ENCODE measurements at places on chromosomes 6 and 20. TPM values are rescaled to one million over a fixed set of nuclear protein-coding genes. Genes with fewer than 3 reads are reported as not detected.

Gene RTF2
- 82.5 TPM for total RNA-seq

Gene DTNBP1
- total RNA-seq = 15.5 TPM

Gene SLC17A1
- not detected for total RNA-seq

Gene ULBP2
- 0.51 TPM for total RNA-seq

Gene C20orf204
- 2.7 TPM for total RNA-seq

Gene CD24
- not detected for total RNA-seq

Gene DST
- 1.7 TPM for total RNA-seq

Gene SOBP
- total RNA-seq = 1.0 TPM

Gene GMDS
- total RNA-seq = 33.4 TPM

Gene OSBPL2
- 24.5 TPM for total RNA-seq

Gene HEY2
- total RNA-seq = 0.09 TPM

Gene ANKRD66
- total RNA-seq = not detected

Gene SUPT3H
- 17.1 TPM for total RNA-seq

Gene OR2J3
- total RNA-seq = not detected

Measured in CD8-positive, alpha-beta memory T cell (primary cell).